ENCODE measurements at places on chromosomes 1 and 21.

DNA sequence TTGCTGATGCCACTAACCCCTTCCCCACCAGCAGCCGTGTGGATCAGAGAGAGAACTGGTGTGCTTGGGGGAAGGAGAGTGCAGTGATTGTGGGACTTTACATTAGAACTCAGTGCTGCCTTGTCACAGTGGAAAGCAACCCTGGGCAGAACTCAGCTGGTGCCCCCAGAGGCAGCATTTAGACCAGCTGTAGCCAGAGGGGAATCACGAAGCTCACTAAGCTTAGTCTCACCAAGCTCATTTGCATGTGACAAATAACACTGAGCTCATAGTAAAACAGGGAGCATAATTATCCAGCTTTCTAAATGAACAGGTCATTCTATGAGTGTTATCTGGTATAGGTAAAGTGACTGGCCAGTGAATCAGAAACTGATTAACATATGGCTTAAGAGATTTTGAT, 9.8 kb upstream of the SMAP2 start:
- DNase-seq, result no peak

GRCh38 chr1:173554089-173554488, 48.8 kb downstream of the SLC9C2 start:
- no peak for DNase-seq

- no peak for DNase-seq
Observed at GRCh38 chr21:40678681-40679284, 168.2 kb downstream of the DSCAM start.

DNA sequence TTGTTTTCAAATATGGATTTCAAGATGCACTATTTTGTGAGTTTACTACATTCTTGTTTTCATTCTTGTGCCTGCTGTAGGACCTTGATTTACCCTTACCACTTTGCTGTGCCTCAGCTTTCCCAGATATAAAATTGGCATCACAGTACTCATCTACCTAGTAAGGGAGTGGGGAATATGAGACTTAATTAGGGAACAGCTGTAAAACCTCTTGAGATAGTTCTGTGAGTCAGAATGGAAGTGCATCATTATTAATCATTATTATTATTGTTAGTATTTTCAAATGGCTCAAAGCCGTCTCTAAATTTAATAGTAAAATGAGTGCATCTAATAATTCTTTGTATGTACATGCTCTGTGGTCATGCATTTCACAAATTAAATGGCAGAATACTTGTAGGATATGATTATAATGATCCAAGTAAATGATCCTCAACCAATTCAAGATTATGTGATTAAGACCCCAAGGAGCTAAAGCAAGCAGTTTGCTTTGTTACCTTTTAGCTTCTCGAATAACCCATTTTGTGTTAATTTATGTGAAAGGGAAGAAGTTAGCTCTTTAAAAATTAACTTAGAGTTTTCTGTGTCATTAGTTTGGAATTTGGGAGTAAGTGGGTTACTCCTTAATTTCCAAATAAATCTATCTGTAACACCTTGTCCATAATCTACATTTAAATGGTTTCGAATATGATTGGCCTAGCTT, 155.4 kb downstream of the NFIA start:
- DNase-seq, result no peak

DNA sequence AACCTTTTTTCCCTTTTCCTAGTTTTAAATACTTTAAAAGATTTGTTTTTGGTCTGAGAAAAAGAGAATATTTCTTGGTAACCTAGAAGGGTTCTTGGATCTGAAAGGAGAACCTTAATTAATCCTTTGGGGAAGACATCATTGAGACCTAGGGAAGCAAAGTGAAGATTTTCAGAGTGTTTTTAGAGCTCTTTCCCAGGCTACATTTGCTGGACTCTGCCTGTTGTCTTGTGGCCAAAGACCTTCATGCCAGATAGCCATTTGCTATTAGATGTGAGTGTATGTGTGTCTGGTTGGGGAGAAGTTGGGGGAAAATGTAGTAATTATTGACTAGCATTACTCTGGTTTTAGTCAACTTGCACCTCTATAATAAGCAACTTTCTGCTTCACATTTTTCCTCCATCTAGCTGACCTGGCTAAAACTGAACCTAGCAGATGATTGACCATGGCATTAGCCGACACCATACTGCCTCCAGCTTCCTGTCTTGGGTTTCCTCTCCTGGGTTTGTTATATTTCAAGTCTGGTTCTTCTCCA, 239.1 kb downstream of the USP25 start:
- DNase-seq, result no peak

DNA sequence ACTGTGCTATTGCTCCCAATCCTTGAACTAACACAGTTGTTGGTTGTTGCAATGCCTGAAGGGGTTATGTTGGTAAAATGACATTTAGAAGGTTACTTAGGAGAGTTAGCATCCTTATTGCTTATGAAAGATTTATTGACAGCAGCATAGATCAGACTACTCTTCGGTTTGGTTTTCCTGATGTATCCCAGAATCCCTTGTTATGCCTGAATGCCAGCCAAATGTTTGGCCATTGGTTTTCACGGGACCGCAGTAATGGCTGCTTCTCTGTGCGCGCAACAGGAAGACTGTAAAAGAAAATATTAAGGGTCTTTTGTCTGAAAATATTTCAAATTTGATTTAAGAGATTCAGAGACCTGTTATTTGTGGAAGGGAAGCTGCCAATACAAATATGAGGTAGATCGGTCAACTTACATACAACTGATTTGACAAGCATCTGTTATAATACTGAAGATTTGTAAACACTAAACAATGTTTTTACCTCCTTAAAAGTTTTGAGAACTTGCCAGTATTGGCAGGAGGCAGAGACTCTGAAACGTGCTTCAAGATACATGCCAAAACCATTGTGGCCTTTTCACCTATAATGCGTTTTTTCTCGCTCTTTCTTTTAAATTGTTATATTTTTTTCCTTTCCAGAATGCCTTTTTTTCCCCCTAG, 8.3 kb downstream of the NFIA start:
- no peak for DNase-seq

DNA sequence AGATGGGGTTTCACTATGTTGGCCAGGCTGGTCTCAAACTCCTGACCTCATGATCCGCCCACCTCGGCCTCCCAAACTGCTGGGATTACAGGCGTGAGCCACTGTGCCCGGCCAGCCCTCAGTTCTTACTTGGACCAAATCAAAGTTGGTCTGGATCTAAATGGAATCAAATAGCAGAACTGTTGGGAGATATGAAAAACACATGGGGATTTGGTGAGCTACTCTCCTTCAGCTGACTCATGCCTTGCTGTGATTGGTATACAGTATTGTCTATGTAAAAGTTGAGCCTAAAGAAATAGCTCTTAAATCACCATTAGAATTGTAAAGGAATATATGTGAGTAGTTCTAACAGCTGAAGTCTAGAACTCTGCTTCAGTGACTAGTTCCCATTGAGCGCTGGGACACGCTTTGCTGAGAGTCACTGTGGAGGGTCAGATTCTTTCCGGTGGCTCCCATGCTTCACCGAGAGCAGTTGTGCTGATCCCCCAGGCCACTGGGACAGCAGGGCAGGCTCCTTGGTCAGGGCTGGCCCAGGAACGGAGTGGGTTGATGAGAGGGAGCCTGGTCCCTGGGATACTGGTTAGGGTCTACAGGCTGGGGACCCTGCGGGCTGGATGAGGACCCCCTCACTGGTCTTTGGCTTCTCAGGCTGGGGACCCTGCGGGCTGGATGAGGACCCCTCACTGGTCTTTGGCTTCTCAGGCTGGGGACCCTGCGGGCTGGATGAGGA, 14.0 kb downstream of the PKNOX1 start:
- peak; percentile 48 for DNase-seq

GRCh38 chr21:34732388-34732821, 63.6 kb downstream of the CLIC6 start:
- peak; percentile 71 for DNase-seq

GRCh38 chr1:36532810-36533401, 50.2 kb upstream of the CSF3R start:
- no peak for DNase-seq

GRCh38 chr1:179872558-179872957, 5.0 kb downstream of the TOR1AIP2 start:
- no peak for DNase-seq

DNA sequence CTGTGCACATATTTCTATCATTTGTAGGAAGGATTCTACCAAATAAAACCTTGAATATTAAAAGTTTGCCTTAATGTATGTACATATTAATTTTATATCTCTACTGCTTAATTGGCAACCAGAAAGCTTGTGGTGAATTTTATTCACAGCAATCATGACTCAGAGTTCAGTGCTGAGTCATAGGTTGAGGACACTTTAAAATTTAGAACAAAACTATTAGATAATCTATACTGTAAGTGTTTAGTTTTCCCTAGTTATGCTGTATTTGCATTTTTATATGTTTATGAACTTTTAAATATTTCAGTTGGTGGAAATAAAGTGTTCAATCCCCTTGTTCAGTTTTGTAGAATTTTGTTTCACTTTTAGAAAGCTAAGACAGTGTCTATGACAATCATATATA, 841.5 kb downstream of the KCNT2 start:
- DNase-seq, result peak; percentile 14

- no peak for DNase-seq
Observed at GRCh38 chr1:247919952-247920351, at the start of gene OR2T8. Gene OR2T8, plus strand, starts transcription at chr1:247920252. Its CDS starts 766 bp downstream, at chr1:247921018.

- peak; percentile 49 for DNase-seq
Observed at GRCh38 chr1:157992031-157992832, 1.2 kb upstream of the KIRREL1 start.

GRCh38 chr1:201535046-201535918, 3.6 kb upstream of the NAV1 start:
- DNase-seq, result peak; percentile 82

- peak; percentile 32 for DNase-seq
Observed at GRCh38 chr1:212285685-212286555, 710 bp downstream of the PPP2R5A start.

DNA sequence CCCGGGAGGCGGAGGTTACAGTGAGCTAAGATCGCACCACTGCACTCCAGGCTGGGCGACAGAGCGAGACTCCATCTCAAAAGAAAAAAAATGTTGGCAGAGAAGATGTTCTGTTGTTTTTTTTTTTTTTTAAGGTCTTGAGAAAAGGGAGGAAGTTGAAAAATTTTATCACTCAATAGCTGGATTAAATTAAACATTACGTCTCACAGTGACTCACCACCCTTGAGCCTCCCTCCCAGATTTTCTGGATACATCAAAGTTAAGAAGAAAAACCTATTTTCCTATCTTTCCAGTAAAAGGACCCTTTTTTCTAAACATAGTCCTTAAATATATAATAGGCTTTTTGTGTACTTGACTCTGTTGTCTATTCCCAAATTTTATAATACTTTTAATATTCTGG, 35.5 kb downstream of the IFNAR1 start:
- peak; percentile 54 for DNase-seq

GRCh38 chr1:9589144-9589718, 520 bp downstream of the TMEM201 start:
- DNase-seq, result peak; percentile 16

DNA sequence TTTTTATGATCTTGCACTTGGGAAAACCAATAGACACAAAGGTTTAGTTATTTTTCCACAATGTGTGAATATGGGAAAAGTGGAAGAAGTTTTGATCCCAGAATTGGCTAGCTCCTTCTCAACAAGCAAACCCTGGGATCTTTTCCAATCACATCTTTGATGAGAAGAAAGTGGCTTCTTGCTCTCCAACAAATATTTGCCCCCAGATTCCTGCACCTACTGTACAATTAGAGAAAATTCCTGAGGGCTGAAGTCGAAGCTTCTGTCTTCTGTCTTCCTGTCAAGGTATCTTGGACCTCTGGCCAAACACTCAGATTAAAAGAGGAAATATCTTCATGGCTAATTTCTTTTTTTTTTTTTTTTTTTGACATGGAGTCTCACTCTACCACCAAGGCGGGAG, 113.1 kb upstream of the SLC45A1 start:
- peak; percentile 47 for DNase-seq

- DNase-seq, result no peak
Observed at GRCh38 chr1:94608142-94608851, 66.7 kb upstream of the F3 start.

DNA sequence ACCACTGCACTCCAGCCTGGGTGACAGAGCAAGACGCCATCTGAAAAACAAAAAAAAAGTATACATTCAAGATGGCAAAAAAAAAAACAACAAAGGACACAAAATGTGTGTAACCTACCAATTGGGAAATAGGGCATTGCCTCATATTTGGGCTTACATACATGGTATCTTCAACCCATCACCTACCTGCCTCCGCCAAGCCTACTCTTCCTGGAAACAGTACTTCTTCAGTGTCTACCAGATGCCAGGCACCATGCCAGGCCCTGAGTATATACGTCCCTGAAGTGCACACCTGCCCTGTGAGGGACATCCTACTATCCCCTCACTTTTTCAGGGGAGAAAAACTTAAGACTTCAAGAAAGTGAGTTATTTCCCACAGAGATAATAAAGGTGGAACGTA, 160.2 kb downstream of the TOMM20 start:
- DNase-seq, result no peak

DNA sequence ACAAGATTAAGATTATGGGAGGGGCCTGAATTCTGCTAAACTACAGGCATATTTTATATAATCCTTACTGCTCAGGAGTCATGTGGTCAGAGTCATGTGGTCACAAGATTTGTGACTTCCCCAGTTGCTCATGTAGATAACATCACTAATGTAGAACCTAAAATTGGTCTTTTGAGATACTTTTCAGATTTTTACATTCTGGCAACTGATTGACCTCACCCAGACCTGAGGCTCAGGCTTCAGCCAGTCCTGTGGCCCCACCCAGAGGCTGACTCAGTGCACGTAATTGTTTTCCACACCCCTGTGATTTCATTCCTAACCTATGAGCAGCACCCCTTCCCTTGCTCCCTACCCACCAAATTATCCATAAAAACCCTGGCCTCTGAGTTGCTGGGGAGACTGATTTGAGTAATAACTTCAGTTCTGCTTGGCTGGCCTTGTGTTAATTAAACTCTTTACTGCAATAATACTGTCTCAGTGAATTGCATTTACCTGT, 41.7 kb upstream of the ZNF326 start:
- DNase-seq, result peak; percentile 75

DNA sequence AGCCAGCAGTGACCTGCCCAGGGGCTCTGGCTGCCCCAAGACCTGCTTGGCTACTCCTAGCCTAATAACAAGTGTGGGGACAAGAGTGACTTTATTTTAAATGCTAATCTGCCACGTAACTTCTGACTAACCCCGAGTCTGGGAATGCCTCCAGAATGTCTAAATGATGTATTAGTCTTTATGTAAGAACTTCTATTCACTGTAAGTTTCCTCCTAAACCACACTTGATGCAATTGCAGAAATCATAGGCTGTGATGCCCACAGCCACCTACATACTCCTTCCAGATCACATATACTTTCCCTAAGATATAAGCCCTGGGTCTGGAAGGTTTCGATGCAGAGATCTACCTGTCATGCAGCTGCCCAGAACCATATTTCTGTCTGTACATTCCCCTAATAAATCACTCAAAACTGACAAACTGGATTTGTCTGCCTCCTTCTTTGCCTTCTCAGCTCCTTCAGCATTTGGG, 5.9 kb upstream of the VPS45 start:
- DNase-seq, result peak; percentile 93

- DNase-seq, result peak; percentile 51
Observed at GRCh38 chr1:218811497-218811896, 362.2 kb upstream of the LYPLAL1 start.

- no peak for DNase-seq
Observed at GRCh38 chr1:36157973-36158826, 2.2 kb downstream of the MAP7D1 start.
